ENCODE measurements at places on chromosomes 16 and 17.
A peak's percentile ranks its signal among the peaks of the same experiment; 100 is the strongest.

DNA sequence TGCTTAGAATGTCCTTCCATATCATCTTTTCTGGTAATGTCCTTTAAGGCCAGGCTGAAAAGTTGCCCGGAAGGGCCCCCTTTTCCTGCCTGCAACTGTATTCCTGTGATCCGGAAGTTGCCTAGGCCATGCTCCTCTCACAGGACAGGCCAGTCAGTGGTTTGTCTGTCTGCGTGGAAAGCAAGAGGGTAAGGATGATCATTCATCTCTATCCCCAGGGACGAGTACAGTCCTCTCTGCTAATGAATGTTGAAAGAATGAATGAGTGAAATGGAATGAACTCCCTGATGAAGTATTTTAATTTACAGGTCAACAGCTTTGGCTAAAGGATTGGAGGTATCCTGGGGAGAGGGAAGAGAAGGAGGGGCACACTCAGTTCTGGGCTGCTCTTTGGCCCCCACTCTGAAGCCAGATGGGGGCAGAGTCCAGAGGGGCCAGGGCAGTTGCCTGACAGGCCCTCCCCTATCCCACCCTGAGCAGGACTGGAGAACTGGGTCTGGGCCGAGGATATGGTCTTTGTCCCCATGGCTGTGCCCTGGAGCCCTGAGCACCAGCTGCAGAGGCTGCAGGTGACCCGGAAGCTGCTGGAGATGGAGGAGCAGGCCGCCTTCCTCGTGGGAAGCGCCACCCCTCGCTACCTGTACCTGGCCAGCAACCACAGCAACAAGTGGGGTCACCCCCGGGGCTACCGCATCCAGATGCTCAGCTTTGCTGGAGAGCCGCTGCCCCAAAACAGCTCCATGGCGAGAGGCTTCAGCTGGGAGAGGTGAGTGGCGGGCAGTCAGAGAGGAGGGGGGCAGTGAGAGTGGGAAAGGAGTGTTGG is 3.2 kb downstream of the AOC3 start:
- no peak for ATAC-seq

DNA sequence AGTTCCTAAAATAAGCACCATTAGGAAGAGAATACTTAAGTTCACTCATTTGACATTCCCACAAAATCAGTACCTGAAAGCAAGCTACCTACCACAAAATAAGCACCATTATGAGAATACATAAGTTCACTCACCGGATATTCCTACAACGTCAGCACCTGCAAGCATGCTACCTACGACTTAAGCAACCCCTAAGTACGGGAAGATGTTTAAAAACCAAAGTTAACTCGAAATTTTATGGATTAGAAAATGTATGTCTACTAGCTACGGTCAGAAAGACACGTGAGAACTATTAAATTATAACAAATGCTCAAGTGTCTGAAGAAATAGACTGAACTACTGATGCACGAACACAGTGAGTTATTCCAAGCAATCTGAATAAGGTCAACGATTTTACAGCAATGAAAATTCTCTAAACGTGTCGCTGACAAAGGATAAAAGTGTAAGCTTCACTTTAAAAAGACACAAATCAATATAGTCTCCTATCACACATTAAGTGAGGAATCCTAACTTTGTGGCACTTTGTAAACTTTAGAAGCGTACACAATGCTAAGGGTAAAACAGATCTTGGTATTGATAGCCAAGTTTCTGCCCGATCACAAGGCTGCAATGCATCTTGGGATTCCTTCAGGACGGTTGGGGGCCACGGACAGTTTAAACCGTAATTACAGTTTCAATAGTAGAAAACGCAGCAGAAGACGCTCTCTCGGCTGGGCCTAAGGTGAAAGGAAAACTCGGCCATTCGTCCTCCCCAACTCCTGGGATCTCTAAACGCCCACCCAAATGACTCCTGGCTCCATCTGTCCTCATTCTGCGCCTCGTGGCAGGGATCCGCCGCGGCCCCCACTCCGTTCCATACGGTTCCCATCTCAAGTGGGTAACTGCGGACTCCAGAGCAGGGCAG is 1.3 kb downstream of the GSPT1 start:
- ATAC-seq = no peak

DNA sequence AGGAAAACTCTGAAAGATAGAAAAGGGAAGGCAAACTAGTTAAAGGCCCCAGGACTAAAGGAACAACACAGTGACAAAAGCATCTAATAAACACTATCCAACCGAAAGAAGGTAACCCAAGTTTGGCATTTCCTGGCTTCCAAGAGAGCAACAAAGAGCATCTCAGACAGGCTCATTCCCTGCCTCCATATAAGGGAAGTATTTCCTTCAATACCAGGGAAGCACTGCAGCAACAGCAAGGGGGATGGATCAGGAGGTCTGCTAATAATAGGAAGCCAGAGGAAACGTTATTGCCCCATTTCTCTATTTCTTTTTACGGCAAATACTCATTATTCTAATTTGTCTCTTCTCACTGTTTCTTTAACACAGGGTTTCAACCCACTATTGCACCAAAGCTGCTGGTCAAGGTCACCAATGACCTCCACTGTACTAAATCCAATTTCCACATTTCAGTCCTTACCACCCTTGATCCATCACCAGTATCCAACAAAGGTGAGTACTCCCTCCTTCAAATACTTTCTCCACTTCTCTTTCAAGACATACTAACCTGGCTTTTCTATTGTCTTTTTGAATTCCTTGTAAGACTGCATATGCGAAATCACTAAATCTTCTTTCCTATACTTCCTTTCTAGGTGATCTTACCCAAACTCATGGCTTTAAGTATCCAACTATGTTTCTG is 86.1 kb downstream of the KANSL1 start:
- no peak for ATAC-seq

- ATAC-seq = no peak
Observed at GRCh38 chr17:33955461-33955860, 299.6 kb upstream of the CCL2 start.

DNA sequence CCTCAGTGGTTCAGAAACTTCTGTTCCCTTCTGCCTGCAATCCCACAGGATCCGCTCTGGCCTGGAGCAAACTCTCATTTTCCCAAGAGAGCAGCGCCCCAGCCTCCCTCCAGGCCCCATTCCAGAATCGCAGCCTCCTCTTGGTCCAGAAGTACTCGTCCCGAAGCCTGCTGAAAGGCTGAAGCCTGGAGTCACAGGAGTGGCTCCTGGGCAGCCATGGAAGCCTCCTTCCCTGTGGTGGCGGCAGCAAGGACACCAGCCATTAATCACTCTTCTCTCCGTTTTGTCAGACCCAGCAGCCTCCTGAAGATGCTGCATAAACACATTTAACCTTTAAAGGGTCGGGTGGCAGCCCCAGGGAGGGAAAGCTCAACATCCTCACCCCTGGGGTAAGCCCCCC is 66.9 kb upstream of the TNRC6C start:
- no peak for ATAC-seq

DNA sequence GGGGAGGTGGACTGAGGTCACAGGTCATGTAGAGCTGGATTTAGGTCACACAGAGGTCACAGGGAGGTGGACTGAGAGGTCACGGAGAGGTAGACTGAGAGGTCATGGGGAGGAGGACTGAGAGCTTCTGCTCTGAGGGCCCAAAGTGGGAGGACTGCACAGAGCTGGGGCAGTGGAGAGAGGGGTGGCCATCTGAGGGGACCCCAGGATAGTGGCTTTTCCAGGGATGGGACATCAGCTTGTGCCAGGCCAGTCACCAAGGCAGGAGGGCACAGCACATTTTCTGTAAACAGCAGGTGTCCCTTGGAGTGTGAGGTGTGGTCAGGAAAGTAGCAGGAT is 26.1 kb upstream of the JPT2 start:
- no peak for ATAC-seq

GRCh38 chr16:66115373-66115772 is 251.1 kb upstream of the CDH5 start:
- no peak for ATAC-seq

- no peak for ATAC-seq
Observed at GRCh38 chr17:31541559-31541958, 150.1 kb downstream of the RAB11FIP4 start.

- ATAC-seq = peak; percentile 73
Observed at GRCh38 chr16:31202414-31203375, at the start of gene PYCARD. PYCARD (minus strand) TSS chr16:31202760; CDS start chr16:31202690, 70 bp downstream.

DNA sequence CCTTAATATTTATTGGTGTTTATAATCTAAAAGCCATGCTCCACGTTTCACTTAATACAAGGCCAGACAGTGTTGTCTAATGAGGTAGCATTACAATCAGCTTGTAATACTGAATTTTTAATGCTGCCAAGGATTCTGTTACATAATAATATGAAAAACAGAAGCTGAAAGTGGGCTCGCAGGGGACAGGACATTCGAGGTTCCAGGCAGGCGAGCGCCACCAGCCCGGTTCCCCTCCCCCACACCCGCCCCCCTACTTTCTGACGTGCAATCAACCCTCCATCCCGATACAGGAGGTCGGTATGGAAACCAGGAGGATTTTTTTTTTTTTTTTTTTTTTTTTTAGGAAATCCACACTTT is 6.2 kb upstream of the ZFHX3 start:
- ATAC-seq = no peak

- no peak for ATAC-seq
Observed at GRCh38 chr17:9533441-9533840, 42.2 kb downstream of the STX8 start.

DNA sequence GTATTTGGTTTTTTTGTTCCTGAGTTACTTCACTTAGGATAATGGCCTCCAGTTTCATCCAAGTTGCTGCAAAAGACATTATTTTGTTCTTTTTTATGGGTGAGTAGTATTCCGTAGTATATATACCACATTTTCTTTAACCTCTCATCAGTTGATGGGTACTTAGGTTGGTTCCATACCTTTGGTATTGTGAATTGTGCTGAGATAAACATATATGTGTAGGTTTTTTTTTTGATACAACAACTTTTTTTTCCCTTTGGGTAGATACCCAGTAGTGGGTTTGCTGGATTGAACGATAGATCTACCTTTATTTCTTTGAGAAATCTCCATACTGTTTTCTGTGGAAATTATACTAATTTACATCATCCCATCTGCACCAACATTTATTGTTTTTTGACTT is 6.8 kb downstream of the EFCAB13 start:
- no peak for ATAC-seq

DNA sequence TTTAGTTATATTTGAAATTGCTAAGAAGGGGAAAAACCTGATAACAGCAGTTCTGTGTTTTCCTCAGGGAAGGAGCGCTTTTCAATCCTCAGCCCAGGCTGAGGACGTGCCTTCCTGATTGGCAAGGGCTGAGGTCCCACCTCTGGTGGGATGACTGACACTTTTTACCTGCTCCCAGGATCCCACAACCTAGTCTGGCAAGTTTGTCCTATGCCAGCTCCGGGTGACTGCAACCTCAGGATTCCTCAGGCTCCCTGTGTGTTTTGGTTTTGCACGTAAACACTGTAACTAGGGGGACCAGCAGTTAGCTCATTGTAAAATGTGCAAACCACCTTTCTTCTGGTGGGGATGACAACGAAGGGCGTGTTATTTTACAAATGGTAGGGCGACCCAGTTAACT is 7.5 kb downstream of the MARCHF10 start:
- no peak for ATAC-seq

GRCh38 chr17:43104665-43105064 is 20.5 kb downstream of the BRCA1 start:
- no peak for ATAC-seq

GRCh38 chr17:79280866-79281572 is 206.4 kb downstream of the ENGASE start:
- no peak for ATAC-seq

- ATAC-seq = no peak
Observed at GRCh38 chr17:1082579-1082978, 85.7 kb downstream of the TIMM22 start.

GRCh38 chr17:45144199-45145034 is 3.9 kb upstream of the HEXIM1 start:
- ATAC-seq = peak; percentile 15

- ATAC-seq = no peak
Observed at GRCh38 chr17:76558198-76559095, 18.6 kb downstream of the PRCD start.

GRCh38 chr17:20307326-20307910 is 159.9 kb downstream of the LGALS9B start:
- ATAC-seq = no peak

GRCh38 chr17:18156171-18156975 is 27.3 kb upstream of the ALKBH5 start:
- no peak for ATAC-seq

DNA sequence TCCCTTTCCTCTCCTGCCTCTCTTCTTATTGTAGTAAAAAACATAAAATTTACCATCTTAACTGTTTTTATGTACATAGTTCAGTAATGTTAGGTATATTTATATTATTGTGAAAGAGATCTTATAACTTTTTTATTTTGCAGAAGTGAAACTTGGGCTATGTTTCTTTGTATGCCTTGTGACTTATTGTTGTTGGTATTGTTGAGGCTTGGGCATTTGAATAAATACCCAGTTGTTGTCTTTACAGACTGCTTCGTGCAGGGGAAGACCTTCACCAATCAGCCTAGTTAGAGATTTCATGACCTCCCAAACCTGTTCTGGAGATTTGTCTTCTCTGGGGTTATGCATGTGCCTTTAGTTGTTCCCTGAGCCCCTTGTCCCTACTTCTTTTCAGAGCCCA is 31.9 kb downstream of the REXO5 start:
- ATAC-seq = no peak

DNA sequence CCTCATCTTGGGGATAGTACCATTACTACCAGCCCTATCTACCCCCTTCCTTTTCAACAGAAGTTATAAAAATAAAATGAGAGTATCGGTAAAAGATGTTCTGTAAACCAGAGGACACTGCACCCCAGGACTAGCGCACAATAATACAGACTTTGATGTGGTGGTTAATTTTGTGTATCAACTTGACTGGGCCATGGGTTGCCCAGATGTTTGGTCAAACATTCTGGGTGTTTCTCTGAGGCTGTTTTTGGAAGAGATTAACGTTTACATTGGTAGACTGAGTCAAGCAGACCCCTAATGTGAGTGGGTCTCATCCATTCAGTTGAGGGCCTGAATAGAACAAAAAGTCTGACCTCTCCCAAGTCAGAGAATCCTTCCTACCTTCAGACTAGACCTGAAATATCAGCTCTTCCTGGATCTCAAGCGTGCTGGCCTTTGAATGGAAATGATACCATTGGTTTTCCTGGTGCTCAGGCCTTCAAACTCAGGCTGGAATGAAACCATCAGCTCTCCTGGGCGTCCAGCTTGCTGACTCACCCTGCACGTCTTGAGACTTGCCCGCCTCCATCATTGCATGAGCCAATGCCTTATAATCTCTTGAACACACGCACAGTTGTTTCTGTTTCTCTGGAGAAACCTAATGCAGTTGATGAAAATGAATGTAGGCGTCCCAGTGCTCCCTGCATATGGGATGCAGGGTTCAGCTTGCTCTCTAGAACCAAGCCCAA is 10.1 kb downstream of the MRM1 start:
- ATAC-seq = no peak

- ATAC-seq = no peak
Observed at GRCh38 chr16:11067697-11068141, 123.4 kb downstream of the CLEC16A start.

- no peak for ATAC-seq
Observed at GRCh38 chr16:68715471-68715870, 21.6 kb upstream of the CDH1 start.
